ENCODE measurements at places on chromosomes 11 and 22.

DNA sequence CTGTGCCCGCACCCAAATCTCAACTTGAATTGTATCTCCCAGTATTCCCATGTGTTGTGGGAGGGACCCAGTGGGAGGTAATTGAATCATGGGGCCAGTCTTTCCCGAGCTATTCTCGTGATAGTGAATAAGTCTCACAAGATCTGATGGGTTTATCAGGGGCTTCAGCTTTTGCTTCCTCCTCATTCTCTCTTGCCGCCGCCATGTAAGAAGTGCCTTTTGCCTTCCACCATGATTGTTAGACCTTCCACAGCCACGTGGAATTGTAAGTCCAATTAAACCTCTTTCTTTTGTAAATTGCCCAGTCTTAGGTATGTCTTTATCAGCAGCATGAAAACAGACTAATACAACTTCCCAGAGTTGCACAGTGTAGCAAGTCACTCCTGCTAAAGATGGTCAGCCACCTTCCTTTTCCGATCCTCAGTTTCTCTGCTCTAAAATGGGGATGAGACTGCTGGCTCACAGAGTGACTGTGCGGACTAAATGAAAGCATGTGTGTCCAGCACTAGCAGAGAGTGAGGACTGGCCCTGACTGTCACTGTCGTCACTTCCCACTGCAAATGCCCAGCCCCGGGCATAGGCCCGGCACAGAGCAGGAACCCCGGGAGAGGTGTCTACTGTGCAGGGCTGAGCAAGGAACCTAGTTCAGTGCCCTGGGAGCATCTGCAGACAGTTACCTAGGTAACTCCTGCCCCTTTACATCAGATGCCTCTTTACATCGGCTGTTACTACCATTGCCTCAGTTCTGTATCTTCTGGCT lies 9.5 kb downstream of the TSKU start:
- DNase-seq, result no peak

GRCh38 chr11:86559311-86559945 lies 113.0 kb downstream of the ME3 start:
- no peak for DNase-seq

DNA sequence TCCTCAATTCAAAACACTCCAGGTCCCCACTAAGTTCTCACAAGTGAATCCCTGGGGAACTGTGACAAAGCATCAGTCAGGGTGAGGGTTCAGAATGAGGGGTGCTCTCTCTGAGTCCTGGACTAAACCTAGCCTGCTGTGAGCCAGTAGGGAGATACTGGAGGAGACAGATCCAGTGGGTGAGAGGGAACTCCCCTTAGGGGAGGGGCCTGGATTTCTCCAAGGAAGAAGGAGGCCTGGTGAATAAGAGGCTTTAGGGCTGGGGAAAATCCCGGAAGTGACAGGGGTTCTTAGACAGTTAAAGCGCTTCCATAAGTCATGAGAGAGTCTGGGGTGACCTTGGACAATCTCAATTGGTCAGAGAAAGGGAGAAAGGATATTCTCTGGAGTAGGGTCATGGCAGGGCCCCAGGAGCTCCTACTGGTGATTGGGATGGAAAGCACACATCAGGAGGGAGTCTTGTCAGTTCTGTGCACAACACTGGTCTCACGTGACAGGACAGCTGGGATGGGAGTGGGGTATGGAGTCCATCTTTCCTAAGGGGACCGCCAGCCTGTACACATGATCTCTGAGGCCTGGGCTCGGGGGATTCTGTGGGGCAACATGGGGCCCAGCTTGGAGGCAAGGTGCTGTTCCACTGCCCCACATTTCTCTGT lies 1.5 kb downstream of the TBC1D10A start:
- DNase-seq, result no peak

DNA sequence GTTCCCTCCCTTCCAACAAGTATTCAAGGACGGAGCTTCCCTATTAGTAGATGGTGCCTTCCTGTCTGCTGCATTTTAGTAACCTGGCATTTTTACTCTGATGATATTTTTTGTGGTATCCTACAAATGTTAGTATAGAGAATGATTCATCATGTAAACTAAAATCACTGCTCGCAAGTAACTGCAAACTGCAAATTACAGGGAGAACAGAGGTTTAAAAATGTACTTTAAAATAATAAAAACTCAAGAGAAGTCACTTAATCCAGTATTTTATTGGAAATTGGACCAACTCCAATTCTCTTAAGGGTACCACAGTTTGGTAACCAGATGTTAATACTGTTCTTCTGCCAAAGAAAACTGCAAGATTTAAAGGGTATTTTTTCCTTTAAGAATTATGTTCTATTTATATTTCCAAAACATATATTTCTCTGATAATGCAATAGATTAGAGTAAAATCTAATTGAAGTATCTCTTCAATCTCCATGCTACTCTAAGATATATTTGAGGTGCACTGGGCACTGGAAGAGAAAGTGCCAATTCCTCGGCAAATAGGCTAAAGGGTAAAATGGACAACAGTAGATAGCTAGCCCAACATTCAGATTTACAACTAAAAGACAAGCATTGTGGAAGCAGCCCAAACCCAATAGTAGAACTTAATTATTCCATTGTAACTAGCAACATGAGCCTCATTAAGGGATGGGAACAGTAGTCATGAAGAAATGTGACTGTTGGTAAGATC lies 298.0 kb downstream of the TTC28 start:
- DNase-seq, result no peak

- no peak for DNase-seq
Observed at GRCh38 chr11:16204261-16204660, 152.1 kb downstream of the SOX6 start.

DNA sequence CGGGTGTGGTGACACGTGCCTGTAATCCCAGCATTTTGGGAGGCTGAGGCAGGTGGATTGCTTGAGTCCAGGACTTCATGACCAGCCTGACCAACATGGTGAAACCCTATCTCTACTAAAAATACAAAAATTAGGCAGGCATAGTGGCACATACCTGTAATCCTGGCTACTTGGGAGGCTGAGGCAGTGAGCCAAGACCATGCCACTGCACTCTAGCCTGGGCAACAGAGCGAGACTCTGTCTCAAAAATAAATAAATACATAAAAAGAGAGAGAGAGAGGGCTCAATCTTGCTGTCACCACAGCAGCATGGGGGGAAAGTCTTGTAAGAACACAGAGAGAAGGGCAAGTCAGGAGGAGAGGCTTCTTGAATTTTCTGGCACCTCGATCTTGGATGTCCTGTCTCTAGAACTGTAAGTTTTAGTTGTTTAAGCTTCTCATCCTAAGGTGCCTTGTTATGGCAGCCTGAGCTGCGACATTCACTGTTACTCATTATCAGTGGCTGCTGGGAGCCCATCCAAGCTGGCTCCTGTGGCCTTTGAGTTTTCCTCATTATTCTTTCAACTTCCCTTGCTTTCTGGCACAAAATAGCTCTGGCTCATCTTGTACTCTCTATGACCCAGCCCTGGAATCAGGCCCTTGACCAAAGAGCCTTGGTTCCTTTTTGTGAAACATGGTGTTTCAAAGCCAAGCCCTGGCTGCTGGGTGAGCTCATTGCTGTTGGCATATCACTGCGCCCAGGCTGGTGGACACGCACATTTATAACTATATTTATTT lies 8.0 kb upstream of the PSMC3 start:
- no peak for DNase-seq

DNA sequence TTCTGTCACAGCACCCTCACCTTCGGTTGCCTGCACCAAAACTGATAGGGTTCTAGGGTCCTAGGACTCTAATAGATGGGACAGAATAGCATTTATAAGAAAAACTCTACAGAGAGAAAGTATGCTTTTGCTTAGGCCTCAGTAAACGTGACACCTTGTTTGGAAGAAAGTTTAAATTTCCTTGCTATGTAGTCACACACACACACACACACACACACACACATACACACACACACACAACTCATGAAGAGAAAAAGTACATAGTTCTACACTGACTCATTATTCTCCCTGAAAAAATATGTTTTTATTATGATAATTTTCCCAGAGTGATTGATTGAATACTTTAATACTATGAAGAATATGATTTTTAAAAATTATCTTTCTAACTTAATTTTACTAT lies 220.8 kb upstream of the SNX19 start:
- DNase-seq, result no peak

DNA sequence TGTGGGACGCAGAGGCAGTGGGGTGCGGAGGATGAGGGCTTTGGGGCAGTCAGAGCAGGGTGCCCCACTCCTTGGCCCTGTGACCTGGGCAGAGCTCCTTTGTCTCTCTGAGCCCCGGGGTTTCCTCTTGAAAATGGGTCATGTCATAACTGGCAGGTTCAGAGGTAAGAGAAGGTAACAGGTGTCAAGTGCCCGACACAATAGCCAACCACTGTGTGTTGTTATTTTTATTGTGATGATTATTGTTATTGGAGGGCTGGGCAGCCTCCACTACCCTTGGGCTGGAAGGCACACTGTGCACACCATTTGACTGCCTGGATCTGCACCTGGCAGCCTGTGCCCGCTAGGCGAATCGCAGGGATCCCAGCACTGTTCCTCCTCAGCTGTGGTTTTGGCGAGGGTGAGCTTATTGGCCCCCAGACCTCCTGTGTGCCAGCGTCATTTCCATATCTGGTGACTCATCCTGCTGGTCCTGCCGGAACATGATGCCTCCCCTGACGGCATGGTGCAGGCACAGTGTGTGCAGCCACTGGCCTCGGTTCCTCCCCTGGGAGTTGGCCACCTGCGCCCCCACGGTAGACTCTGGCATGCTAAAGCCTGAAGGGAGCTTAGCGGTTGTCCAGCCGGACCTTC lies 15.4 kb upstream of the SOX10 start:
- no peak for DNase-seq

DNA sequence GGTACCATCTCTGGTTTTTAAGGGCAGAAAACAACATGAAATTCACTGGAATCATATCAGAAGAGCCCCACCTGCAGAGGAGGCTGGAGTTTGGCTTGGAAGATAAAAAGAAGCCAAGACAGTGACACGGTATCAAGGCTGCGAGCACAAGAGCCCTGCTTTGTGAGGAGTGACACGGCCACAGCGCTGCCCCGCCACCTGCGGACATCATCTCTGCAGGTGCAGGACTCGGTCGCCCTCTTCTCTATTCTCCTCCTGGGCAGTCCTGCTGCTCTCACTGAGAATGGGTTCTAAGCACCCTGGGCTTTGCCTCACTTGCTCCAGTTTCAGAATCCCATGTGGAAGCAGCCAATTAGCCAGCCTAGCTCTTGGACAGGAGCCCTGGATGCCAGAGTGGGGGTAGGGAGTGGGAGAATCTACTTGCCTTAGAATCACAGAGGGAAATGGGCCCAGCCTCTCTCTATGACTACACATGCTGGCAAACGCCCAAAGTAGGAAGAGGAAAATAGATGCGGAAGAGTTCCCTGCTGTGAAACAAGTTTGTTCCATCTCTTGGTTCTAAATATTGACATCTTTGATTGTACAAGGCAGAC lies 17.1 kb downstream of the APOL4 start:
- DNase-seq, result no peak

GRCh38 chr11:86442420-86442819 lies 67.7 kb downstream of the CCDC81 start:
- no peak for DNase-seq

DNA sequence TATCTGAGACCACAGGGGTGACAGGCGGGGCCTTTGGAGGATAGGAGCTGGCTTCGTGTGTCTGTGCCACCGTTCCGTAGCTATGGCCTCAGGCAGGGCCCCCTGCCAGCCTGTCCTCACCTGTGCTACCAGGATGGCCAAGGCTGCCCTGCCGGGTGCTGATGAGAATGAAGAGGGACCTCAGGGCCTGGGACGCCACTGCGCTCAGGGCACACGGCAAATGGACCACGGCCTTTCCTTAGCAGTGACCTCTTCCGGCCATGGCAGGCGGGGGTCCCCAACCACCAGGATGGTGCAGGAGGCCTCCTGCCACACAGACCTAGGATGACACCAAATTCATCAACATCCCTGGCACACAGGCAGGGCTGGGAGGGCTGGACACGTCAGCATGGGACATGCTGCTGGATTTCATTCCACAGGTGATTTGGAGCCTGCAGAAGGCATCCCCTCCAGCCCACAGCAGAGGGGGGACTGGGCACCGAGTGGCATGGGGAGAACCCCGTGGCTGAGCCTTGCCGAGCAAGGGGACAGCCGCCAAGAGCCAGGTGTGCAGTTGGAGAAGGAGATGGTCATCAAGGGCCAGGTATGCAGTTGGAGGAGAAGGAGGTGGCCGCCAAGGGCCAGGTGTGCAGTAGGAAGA lies 1321.0 kb downstream of the BRD1 start:
- no peak for DNase-seq

- no peak for DNase-seq
Observed at GRCh38 chr22:20413217-20414058, 19.5 kb downstream of the ZNF74 start.

- no peak for DNase-seq
Observed at GRCh38 chr11:69914286-69915150, 95.3 kb upstream of the FGF3 start.

DNA sequence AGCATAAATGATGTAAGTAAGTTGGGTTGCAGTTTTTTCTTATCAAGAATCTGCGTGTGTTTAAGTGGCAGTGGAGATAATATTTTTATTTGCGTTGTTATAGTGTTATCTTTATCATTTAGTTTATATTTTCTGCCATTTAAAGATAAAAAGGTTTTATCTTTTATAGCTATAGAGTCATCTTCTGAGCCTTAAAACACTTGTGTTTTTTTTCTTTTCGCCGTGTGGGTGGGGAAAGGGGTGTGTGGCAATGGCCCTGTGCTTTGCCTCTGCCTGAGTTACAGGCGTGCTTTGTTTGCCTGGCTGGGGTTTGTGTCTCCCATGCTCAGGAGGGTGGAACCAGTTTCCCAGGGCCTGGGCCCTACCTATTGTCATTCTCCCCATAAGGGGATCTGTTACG lies 16.2 kb downstream of the ARHGEF12 start:
- no peak for DNase-seq

GRCh38 chr11:15724601-15725000 lies 609.9 kb downstream of the INSC start:
- no peak for DNase-seq

Measured in T-helper 2 cell (primary cell).